ENCODE measurements at places on chromosomes 6 and 20.

DNA sequence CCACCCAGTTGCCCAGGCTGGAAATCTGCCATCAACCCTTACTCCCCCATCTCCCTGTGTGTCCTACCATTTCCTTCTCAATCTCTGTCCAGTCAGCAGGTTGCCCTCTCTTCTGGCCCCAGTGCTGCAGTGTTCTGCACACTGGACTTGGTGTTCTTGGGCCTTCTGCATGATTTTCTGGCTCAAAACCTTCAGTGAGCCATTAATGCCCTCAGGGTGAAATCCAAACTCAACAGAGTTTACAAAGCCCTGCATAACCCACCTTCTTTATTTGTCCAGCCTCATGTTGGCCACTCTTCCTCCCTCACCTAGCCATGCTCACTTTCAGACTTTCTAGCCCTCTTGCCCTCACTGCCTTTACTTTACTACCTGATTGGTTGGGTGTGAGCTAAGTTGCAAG, 5.0 kb upstream of the GSTA3 start:
- DNase-seq: no peak

GRCh38 chr6:49556429-49556837, 6.0 kb downstream of the C6orf141 start:
- no peak for DNase-seq

DNA sequence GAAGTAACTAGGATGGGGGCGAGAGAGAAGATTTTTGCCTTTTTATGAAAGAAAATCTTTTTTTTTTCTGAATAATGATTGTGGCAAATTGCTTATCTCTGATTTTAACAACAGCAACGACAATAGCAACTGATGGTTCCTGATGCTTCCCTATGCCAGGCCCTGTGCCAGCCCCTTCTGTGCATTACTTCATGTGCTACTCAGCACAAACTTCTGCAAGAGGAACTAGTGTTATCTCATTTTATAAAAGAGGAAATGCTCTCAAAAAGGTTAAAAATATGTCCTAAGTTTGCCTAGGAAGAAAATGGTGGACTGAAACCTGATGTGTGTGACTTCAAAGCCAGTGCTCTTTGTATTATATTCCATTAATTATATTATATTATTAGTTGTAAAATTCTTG, 74.0 kb upstream of the RALGAPA2 start:
- no peak for DNase-seq

GRCh38 chr6:107617341-107617932, 127.5 kb downstream of the SOBP start:
- DNase-seq: no peak

- peak; percentile 31 for DNase-seq
Observed at GRCh38 chr20:46562373-46563169, 12.1 kb upstream of the OCSTAMP start.

- no peak for DNase-seq
Observed at GRCh38 chr20:47925593-47925992, 140.3 kb upstream of the SULF2 start.

GRCh38 chr6:77030929-77031674, 432.2 kb downstream of the HTR1B start:
- DNase-seq: no peak

DNA sequence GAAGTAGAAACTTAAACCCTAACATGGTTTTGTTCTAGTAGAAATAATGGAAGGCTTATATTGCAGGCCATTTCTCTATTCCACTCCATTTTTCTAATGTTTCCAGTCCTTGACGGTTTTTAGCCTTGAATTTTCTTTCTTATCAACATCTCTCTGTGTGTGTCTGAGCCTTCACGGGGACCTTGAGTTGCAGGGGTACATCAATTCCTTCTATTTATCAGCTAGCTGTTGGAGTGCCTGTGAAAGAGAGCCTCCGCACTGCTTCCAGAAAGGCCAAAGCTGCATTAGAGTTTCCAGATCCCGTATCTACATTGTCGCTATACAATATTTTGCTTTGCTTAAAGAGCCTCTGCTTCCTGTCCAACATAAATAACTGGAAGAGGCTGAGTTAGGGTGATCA, 5.4 kb upstream of the HSF2 start:
- no peak for DNase-seq

GRCh38 chr6:32559747-32560146, 29.7 kb upstream of the HLA-DRB5 start:
- DNase-seq: no peak

DNA sequence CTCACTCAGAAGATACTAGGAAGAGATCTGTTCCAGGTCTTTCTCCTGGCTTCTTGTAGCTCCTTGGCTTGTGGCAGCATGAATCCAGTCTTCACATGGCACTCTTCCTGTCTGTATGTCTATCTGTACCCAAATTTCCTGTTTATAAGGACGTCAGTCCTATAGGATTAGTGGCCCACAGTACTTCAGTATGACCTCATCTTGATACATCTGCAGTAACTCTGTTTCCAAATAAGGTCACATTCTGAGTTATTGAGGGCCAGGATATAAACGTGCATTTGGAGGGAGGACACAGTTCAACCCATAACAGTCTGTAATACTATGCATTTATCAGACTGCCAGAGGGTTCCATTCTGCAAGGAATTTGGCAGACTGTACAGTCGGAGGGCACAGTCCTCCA, 57.6 kb upstream of the DYNLRB1 start:
- DNase-seq: no peak

- no peak for DNase-seq
Observed at GRCh38 chr20:17969278-17969883, 563 bp downstream of the MGME1 start.

GRCh38 chr6:114051031-114051430, 80.1 kb upstream of the HDAC2 start:
- no peak for DNase-seq

DNA sequence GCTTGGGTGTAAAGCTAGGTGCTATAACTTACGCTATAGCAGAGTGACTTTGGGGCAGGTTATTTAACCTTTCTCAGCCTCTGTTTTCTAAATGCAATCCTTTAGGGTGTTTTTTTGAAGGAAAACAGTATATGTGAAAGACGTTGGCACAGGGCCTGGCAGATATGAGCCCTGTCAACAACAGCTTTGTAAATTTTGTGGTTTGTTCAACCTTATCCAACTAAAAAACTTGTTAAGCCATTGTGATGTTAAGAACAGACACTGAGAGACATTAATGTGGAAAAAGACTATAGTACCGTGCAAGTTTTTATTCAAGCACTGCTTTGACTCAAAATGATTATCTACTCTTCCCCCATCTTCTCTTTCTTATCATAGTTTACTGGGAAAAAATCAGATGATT, 8.2 kb downstream of the HECA start:
- no peak for DNase-seq

GRCh38 chr6:99119109-99120031, 171.6 kb upstream of the FBXL4 start:
- no peak for DNase-seq

DNA sequence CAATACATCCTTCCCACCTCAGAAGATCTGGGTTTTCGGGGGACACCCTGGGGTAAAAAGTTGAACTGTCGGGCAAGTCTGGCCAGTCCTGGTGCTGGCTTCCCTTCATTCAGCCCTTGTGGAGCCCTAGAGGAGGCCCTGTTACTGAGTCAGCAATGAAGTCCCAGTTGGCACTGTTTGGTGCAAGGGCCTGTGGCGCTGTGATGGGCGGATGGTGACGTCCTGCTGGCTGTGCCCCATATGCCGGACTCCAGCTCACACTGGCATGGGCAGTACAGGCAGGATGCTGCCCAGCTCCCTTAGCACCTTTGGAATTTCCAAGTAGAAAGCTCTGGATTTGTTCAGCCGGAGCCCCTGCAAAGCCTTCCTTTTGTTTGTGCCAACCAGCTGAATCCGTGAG, 186.2 kb upstream of the PMEPA1 start:
- DNase-seq: no peak

DNA sequence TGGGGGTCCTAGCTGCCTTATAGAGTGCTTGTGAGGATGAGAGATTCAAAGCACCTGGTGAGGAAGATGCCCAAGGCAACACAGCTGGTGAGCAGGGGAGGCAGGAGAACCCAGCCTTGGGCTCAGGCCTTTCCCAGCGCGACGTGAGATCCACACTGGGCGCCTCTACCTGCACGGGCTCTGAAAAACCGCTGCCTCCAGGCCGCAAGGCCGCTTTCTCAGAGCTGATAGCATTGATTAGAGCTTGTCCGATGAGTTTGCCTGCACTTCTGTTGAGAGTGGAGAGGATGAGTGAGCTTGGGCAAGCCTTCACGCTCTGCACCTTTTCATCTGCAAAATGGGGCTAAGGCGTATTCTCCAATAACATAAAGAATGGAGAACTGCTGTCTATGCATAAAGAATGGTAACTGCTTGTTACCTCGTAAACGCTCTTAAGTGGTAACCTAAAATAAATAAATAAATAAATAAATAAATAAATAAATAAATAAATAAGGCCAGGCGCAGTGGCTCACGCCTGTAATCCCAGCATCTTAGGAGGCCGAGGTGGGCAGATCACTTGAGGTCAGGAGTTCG, 916 bp downstream of the PABPC1L start:
- no peak for DNase-seq

DNA sequence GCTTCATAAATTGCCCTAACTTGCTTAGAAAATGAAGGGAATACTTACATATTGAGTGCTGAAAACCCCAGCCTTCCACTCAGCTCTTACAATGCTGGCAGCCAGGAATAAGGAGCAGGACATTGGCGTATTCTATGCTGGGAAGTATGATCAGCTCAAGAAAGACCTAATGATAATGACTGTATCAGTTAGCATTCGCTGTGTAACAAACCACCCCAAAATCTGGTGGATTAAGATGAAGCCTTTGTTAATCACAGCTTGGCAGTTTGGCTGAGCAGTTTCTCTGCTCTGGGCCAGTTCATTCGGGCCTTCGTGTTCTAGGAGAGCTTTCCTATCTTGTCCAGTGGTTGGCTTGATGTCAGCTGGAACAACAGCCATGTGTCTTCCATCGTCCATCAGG, 33.4 kb upstream of the TUBB2A start:
- DNase-seq: no peak

- DNase-seq: no peak
Observed at GRCh38 chr6:39367700-39368099, 45.2 kb upstream of the KCNK16 start.

- DNase-seq: no peak
Observed at GRCh38 chr20:39453890-39454289, 491.7 kb downstream of the DHX35 start.

DNA sequence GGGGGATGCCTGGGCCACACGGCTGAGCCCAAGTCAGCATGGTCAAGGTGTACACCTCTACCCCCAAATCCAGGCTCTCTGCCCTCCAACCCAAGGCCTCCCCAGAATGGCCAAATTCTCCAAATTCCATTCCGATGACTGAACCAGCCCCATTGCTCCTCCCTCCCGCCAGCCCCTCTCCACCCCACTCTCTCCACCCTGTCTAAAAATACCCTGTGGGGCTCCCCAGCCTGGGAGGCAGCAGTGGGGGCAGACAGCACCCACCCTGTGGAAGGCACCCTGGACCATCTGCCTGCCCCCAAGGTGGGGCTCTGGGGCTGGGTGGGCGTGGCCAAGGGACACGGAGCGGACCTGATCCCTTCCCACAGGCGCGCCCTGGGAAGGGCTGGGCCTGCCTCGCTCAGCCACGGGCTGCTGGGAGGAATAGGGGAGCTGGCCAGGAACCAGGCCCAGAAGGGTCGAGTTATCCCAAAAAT, 11.4 kb downstream of the TEAD3 start:
- DNase-seq: no peak

GRCh38 chr6:125469915-125470314, 168.1 kb upstream of the HDDC2 start:
- DNase-seq: no peak

- no peak for DNase-seq
Observed at GRCh38 chr6:42403831-42404230, 47.9 kb downstream of the TRERF1 start.

GRCh38 chr6:149248693-149249369, 68.7 kb upstream of the TAB2 start:
- no peak for DNase-seq

DNA sequence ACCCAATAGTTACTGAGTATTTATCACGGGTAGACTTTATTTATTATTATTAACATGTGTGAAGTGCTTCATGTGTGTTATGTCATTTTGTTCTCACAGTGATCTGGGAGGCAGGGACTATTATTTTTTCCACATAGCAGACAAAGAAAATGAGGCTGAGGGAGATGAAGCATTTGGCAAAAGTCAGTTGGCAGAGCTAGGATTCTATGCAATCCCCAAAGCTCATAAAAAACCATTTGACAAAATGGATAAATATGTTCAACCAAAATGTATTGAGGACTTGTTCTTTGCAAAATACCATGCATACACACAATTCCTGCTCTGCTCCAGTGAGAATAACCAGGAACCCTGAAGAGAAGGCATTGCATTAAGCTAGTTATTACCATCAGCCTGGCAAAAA, 184.4 kb downstream of the HS3ST5 start:
- no peak for DNase-seq

DNA sequence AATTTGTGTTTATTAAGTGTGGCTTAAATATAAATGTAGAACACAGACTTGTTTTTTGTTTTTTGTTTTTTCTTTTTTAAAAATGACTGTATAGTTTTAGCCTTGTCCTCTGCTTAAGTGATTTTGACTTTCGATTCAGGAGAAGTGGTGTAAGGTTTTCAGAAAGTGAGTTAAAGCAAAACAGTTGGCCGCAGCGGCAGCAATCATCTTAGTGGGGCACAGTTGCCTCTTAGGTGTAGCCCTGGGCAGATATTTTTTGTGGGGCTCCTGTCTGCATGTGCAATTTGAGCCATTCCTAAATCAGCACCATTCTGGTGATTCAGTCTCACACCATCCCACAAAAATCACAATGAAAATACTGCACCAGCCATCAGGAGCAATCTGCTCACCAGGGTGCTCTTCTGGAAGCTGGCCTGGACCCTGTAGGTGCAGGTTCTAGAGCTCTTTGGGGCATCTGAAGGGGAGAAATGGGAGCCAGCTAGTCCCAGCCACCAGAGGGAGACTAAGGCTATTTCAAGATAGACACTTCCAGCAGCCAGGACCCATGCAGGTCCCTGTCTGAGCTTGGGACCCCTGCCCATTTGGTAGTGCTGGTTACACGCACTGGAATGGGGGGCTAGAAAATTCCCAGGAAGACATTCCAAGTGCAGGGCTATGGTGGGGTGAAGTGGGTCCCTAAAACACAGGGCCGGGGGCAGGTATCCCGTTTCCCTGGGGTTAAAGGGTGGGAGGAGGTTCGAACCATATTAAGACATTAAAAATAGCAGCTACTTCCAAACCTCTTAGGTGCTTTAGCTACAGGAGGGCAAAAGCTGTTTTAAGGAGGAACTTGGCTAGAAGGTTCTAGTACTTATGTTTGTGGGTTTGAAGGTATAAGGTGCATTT, 156.6 kb downstream of the NFATC2 start:
- no peak for DNase-seq

DNA sequence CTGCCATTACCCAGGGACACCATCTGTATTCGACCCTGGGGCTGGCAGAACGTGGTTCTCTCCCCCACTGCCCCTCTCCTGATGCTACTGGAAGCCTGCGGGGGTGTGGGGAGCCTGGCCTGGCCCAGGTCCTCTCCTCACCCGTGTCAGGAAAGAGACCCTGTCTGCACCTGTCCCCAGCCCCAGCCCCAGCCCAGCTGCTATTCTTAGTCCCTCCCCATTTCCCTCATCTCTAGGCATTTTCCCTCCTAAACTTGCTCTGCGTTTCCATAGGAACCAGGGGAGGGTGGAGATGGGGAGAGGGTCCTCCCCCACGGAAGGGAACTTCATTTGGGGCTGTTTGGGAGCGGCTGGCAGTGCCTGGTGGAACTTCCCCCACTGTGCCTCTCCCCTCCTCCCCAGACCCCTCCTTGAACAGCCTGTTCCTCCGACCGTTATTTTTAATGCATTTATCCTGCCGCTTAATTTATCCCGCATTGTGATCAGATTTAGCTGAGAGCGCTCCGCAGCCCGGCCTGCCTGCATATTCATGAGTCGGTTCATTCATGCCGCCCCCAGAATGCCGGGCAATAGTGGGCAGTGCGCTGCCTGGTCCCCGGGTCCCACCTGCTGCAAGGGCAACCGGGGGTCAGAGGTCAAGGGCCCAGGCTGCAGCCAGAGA, 31.8 kb upstream of the DLGAP4 start:
- no peak for DNase-seq
